ENCODE measurements at places on chromosomes 4 and X.

DNA sequence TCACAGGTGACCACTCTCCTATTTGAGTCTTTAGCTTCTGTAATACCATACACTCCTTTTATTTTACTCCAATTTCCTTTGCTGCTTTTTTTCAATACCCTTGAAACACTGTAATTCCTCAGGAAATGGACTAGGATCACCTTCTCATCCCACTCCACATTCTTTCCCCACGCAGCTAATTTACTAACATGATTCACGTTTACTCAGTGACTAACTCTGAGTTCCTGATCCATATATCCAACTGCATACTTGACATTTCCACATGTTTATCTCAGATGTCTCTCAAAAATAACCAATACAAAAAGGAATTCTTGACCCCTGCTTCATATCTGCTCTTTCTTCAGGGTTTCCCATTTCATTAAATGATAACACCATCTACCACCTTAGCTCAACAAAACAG, 19.9 kb downstream of the RPS6KA6 start:
- no peak for DNase-seq

DNA sequence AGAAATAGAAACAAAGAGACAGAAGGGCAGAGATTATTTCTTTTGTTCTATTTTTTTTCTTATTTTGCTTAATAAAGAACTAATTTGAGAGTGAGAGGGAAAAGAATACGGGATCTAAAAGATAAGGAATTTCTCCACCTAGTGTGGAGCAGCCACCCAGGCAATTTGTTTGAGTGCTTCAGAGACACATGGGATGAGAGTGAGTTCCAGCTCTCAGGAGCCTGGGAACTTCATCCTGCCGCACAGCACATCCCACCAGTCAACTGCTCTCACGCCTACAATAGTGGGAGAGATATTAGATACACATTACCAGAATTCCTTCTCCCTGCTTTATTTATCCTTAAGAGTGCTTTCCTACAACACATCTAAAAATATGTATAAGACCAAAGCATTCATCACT, 946.4 kb downstream of the PDHA2 start:
- no peak for DNase-seq

DNA sequence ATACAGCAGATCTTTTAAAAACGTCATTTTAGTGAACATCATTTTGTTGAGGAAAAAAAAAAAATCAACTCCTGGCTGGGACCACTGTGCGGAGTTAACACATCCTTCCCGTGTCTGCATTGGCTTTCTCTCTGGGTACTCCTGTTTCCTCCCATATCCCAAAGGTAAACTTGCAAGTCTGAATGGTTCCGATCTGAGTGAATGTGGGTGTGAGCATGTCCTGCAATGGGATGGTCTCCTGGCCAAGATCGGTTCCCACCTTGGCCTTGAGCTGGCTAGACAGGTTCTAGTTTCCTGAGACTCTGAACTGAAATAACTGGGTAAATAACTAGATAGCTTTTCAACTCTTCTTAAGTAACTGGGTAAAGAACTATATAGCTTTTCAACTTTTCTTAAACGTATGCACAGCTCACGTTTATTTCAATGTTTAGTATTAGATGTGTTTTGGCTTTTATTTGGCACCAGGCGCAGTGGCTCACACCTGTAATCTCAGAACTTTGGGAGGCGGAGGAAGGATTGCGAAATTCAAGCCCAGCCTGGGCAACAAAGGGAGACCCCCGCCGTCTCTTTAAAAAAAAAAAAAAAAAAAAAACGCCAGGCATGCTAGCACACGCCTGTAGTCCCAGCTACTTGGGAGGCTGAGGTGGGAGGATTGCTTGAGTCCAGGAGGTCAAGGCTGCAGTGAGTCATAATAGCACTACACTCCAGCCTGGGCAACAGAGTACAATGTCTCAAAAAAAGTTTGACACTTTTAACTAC, 14.0 kb downstream of the RBMX start:
- no peak for DNase-seq

DNA sequence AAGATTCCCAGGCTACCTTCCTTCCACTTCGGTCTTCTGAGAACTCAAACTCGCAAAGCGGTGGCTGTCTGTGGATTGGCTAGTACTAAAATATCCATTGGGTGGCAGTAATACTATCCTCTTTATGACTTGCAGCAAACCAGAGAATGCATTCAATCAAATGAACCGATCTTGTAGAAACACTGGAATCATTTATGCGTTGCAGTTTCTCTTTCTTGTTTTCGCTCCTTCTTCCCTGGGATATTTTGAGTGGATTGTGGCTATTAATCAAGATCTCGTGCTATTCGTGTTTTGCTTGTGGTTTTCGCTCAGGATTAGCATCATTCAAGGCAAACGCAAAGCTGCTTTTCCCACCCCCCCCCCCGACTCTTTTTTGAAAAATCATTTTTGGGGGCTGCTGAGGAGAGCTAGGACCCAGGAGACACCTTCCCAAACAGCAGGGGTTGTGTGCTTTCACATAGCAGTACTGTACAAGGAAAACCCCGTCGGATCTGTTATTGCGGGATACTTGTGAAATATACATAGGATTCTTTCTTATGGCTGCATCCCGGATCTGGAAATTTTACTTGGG, at the start of gene IL1RAPL1:
TSS of gene IL1RAPL1 (plus strand) at position 466 of the 571 bp plus-strand sequence.
- no peak for DNase-seq
